ENCODE measurements at places on chromosomes 7 and 10.
A peak's percentile ranks its signal among the peaks of the same experiment; 100 is the strongest.

DNA sequence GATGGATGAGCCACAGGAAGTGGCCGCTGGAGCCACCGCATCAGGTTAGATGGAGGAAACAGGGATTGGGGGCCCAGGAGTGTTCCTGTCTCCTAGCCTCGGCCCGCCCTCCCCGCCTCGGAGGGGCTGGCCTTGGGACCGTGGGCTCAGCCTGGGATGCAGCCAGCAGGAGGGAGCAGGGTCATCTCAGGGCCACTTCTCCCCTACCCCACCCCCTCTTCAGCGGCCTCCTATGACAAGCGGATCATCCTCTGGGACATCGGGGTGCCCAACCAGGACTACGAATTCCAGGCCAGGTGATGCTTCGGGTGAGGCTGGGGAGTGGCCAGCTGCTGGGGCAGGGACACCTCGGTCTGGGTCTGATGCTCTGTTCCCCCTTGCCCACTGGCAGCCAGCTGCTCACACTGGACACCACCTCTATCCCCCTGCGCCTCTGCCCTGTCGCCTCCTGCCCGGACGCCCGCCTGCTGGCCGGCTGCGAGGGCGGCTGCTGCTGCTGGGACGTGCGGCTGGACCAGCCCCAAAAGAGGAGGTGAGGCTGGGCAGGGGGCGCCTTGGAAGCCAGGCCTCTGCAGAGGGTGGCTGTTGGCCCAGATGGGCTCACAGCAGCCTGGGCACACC, 4.7 kb downstream of the LRWD1 start:
- no peak for DNase-seq

DNA sequence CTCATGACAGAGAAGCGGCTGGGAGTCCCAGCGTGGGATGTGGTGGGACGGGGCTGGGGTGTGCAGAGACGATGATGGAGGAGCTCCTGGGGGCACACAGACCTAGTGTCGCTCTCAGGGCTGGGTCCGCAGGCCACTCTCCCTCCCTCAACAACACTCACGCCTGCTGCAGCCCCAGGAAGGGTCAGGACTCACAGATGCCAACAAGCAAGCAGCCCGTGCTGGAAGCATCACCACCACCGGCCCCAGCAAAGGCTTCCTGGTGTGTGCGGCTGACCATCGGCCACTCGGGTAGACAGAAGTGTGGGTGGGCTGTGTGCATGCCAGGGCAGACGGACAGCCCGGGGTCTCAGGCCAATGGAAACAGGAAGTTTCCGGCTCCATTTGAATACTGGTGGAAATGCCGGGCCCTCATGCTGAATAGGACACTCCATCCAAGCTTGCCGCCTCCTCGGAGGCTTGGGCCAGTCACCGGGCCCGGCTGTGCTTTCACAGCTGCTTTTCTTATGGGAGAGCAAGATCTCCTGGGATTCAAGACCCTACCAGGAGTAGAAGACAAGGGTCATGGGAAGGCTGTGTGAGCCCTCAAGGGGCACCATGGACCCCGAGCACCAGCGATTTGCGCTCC, 178.1 kb downstream of the ELFN1 start:
- no peak for DNase-seq

GRCh38 chr10:35423505-35424306, 87.4 kb downstream of the CCNY start:
- DNase-seq = peak; percentile 81

- DNase-seq = no peak
These were observed 34.7 kb downstream of the IMMP2L start for GRCh38 chr7:111527545-111527944.
